ENCODE measurements at places on chromosomes 6 and 20. TPM values are rescaled to one million over a fixed set of nuclear protein-coding genes. Genes with fewer than 3 reads are reported as not detected.

OSTM1 gene
- total RNA-seq, result 27.1 TPM

ZNF311 gene
- 0.57 TPM for total RNA-seq

ZNF165 gene
- 6.9 TPM for total RNA-seq

MLN gene
- total RNA-seq, result not detected

SLC22A7 gene
- total RNA-seq, result not detected

LTA gene
- total RNA-seq, result not detected

PSORS1C1 gene
- total RNA-seq, result 2.7 TPM

PTPRT gene
- 0.06 TPM for total RNA-seq

All from esophagus squamous epithelium (tissue), 5 donors.